ENCODE measurements at places on chromosomes 11 and 22. TPM values are rescaled to one million over a fixed set of nuclear protein-coding genes. Genes with fewer than 3 reads are reported as not detected.

DNA sequence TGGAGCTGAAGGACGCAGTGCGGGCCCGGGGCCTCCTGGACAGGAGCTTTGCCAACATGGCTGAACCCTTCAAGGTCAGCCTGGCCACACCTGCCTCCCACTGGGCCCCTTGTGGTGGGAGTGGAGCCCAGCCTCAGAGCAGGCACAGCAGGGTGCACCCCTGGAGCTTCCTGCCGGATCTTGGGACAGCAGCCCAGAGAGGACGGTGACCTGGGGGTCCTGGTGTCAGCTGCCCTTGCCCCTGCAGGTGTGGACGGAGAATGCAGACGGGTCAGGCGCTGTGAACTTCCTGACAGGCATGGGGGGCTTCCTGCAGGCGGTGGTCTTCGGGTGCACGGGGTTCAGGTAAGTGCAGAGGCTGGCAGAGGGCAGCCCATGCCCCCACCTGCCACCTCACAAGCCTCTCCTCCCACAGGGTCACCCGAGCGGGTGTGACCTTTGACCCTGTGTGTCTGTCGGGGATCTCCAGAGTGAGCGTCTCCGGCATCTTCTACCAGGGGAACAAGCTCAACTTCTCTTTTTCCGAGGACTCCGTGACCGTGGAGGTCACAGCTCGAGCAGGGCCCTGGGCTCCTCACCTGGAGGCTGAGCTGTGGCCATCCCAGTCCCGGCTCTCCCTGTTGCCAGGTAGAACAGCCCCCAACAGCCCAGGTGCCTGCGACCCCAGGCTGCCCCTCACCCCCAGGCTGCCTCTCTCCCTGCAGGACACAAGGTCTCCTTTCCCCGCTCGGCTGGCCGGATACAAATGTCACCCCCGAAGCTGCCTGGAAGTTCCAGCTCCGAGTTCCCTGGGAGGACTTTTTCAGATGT, 5.1 kb downstream of the PGGHG start:
- DNase-seq: peak; percentile 40

Gene C11orf97
- total RNA-seq: not detected

DNA sequence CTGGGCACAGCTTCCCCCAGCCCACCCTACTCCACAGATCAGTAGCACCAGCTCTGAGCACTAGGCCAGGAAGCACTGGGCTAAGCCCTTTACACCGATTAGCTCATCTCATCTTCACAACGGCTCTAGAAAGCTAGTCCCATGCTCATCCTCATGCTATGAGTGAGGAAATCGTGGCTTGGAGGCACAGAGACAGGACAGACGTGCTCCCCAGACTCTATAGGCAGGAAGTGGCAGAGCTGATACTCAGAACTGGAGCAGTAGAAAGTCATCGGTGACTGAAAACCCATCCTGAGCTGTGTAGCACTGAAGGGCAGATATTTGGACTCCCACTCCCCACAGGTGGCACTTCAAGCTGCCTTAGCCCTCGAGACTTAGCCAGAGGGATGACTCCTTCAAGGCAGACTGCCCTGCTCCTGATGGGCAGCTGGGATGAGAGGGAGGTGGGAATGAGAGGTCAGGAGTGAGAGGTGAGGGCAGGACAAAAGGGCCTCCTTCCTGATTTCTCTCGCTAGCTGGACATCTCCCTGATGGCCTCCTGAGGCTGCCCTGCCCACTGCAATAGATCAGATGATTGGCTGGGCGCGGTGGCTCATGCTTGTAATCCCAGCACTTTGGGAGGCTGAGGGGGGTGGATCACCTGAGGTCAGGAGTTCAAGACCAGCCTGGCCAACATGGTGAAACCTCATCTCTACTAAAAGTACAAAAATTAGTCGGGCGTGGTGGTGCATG, 9.7 kb downstream of the CD5 start:
- DNase-seq: no peak

DNA sequence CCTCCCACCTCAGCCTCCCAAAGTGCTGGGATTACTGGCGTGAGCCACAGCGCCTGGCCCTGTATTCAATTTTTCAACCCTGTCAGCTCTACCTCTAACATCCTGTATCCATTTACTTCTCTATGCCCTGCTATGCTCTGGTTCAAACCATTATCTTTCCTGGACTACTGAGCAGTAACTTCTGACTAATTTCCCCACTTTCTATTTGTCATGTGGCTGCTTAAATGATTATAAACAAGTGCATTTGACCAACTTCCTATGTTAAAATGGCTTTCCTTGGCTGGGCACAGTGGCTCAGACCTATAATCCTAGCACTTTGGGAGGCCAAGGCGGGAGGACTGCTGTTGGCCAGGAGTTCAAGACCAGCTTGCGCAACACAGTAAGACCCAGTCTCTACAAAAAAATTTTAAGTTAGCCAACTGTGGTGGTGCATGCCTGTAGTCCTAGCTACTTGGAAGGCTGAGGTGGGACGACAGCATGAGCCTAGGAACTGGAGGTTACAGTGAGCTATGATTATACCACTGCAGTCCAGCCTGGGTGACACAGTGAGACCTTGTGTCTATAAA, 2.1 kb downstream of the MED19 start:
- no peak for DNase-seq

GRCh38 chr11:1887451-1888346, 4.0 kb downstream of the PRR33 start:
- no peak for DNase-seq

Gene APOA1
- total RNA-seq: 8.4 TPM

DNA sequence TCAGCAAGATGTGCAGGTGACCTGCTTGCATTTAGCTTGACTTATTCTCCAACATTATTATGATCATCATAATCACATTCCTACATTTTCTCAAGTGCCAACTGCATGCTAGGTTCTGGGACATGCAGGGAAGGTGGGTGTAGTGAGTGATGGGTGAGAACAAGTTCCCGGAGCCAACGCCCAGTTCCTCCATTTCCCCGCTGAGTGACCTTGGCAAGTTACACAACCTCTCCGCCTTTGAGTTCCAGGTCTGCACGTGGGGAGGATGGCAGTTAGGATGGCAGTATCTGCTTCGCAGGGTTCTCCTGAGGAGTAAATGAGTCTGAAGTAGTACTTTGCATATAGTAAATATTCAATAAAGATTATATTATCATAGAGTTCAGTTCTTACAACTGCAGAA, 140.3 kb downstream of the GRIK4 start:
- DNase-seq: no peak

GRCh38 chr11:117189191-117189940, 9.8 kb upstream of the TAGLN start:
- no peak for DNase-seq

Gene CD81
- 457 TPM for total RNA-seq

GRCh38 chr11:120400564-120401364, 64.6 kb downstream of the ARHGEF12 start:
- DNase-seq: no peak

GRCh38 chr11:75135021-75135650, 15.8 kb upstream of the SLCO2B1 start:
- DNase-seq: no peak

Gene CCDC188
- total RNA-seq: 0.30 TPM

Gene CCDC81
- total RNA-seq: 0.32 TPM

DNA sequence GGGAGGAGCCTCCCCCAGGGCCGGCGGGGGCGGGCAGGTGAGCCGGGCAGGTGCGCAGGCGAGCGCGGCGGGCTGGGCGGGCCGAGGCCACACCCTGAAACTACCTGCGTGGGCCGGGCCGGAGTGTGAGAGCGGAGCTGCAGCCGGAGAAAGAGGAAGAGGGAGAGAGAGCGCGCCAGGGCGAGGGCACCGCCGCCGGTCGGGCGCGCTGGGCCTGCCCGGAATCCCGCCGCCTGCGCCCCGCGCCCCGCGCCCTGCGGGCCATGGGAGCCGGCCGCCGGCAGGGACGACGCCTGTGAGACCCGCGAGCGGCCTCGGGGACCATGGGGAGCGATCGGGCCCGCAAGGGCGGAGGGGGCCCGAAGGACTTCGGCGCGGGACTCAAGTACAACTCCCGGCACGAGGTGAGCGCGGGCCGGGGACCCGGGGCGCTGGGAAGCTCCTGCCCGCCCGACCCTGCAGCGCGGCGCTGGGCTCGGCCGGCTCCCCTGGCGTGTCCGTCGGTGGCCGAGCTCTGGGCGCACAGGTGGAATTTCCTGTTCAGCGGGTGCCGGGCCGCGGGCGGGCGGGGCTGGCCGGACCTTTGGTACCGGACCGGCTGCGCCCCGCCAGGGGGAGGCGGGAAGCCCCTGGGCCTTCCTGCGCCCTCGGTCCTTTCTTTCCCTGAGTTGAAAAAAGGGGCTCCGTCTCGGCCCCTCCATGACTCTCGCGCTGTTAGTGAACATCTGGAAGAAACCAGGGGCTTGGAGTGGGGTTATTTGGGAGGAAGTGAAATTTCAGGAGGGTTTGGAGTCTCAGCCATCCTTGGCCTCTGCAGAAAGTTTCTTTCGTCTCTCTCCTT, at the start of gene ST14:
Gene ST14, plus strand, starts transcription at position 126 of the 841 bp plus-strand sequence. Its CDS starts 198 bp downstream, at position 324.
- peak; percentile 59 for DNase-seq
